Large intestine (tissue), 12 donors: ENCODE measurements at places on chromosomes 13 and 19. TPM values are rescaled to one million over a fixed set of nuclear protein-coding genes. Genes with fewer than 3 reads are reported as not detected.
A peak's percentile ranks its signal among the peaks of the same experiment; 100 is the strongest.

DNA sequence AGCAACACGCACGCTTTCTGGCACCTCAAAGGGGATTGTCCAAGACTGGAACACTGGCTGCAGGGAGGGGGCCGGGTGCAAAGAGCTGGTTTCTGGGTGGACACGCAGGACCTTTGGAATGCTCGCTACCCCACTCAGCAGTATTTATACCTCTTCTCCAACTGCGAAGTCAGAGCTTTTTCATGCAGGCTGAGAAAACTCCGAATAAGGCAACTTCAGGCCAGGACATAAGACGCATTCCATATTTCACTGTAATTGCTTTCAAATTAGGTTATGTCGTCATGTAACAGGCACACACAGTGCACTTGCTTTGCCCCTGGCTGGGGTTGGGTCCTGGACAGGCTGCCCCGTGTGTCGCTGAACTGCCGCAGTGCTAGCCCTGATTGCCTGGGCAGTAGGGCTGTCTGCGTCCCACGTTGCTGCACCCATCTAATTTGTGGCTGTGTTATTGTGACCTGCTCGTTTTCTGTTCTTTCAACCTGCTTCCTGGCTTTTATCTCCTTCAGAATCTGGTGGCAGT lies 44.5 kb downstream of the ACTN4 start:
- peak; percentile 90 for DNase-seq

DNA sequence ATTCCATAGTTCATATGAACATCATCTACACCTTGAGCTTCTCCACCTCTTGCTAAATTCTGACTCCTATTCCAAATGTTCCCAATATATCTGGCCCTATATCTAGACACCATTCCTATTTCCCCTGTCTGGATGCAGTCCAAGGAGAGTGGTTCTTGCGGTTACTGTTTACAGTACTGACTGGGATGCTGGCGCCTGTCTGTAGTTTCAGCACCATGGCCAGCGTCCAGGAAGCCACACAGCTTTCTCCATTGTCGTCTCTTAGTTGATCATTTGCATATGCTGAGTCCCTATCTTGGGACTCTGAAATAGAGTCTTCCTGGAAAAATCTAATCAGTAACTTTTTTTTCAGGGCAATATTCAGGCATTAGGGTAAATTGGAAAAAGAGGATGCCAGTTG lies 14.9 kb downstream of the LAIR2 start:
- no peak for DNase-seq

TJP3 gene
- 73.4 TPM for polyA plus RNA-seq

GRCh38 chr13:51804295-51805172 lies 571 bp upstream of the DHRS12 start:
- no peak for DNase-seq

- no peak for DNase-seq
Measured at GRCh38 chr13:96481482-96481881, 391.6 kb downstream of the HS6ST3 start.

DNA sequence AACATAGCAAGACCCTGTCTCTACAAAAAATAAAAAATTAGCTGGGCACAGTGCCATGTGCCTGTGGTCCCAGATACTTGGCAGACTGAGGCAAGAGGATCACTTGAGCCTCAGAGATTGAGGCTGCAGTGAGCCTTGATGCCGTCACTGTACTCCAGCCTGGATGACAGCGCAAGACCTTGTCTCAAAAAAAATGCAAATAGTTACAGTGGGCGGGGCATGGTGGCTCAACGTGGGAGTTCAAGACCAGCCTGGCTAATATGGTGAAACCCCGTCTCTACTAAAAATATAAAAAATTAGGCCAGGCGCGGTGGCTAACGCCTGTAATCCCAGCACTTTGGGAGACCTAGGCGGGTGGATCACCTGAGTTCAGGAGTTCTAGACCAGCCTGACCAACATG lies 8.5 kb downstream of the PGLS start:
- DNase-seq, result no peak

GRCh38 chr19:32652894-32653598 lies 21.9 kb downstream of the ANKRD27 start:
- peak; percentile 71 for DNase-seq

DNA sequence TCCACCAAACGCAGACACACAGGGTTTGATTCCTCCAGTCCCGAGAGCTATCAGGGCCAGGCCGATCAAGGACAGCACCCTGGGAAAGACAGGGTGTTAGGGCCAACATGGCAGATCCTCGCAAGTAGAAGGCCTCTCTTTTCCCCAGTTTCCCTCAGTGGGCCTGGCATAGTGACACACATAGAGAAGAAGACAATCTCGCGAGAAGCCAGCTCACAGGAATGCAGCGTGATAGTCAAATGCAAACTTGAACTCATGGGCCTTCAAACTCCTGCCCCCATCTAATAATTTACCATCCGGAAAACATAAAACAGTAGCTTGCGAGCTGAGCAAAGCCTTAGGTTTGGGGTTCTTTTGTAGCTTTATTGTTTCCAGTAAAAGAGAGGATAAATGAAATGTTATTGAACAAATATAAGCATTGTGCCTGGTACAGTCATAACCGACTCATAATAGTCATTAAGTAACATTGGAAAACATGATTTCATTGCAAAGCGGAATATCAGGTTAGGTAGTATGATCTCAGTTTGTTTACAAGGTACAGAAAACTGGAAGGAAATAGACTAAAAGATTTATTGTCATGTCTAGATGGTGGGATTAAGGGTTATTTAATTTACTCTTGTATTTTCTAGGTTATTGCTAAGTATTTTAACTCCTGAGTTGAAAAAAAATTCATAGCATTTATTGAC lies 30.5 kb downstream of the SLC15A1 start:
- DNase-seq, result no peak

NLRP7 gene
- polyA plus RNA-seq, result not detected

DNA sequence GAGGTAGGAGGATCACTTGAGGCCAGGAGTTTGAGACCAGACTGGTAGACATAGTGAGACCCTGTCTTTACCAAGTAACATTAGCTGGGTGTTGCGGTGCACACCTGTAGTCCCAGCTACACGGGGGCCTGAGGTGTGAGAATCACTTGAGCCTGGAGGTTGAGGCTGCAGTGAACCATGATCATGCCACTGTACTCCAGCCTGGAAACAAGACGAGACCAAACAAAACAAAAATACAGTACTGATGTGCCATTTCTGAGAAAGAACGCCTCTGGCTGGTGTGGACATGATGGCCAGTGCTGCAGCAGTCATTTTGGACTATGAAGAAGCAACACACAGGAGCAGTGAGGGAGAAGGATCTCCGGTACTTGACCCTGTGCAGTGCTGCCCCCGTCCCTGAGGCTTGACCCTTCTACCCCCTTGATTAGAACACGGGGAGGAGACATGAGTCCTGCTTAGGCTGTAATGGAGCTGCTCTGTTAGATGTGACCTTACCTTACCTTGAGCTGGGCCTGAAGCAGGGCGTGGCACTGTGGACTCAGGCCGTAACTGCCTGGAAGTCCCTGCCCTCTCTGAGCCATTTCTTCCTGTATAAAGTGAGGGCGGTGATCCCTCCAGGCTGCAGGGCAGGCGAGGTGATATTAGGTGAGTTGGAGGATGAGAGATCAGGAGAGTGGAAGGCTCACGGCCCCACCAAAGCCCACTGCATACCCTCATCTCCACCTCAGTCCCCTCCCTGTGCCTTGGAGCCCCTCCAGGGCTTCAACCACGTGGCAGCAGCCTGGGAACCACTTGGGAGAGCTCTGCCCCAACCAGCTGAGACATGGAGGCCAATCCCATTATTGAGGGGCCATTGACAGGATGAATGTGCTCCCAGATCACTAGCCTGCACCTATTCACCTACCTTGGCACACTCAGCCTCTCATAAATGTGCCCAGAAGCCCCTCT lies 5.9 kb downstream of the RPL18A start:
- DNase-seq, result no peak

DNA sequence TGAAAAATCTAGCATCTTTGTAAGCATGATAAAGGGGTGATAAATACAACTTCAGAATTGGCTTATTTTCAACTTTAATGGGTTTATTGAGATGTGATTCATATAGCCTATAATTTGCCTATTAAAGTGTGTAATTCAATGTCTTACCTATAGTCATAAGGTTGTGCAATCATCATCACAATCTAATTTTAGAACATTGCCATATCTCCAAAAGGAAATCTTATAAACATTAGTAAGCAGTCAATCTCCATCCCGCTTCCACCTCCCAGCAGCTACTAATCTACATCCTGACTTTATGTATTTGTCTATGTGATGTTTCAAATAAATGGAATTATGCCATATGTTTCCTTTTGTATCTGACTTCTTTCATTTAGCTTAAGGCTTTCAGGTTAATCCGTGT lies 145.2 kb upstream of the KLHL1 start:
- no peak for DNase-seq

DNA sequence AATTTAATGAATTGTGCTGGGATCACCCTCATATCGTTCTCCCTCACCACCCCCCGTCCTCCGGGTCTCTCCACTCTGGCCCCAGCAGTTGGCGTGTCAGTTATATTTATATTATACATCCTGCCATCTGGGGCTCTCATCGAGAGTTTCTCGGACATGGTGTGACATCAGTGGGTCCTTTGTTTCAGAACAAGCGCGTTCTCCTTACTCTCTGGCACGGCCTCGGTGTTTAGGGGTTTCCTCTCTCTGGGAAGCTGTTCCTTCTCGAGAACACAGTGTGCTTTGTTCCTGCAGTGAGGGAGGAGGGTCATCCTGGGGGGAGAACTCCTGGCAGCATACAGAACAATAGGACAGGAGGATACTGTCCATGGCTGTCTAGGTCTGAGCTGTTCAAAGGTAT lies 9.8 kb upstream of the MCF2L start:
- no peak for DNase-seq

GNG7 gene
- 2.2 TPM for polyA plus RNA-seq

KLC3 gene
- polyA plus RNA-seq, result 0.04 TPM

ATG4D gene
- 30.0 TPM for polyA plus RNA-seq

DNA sequence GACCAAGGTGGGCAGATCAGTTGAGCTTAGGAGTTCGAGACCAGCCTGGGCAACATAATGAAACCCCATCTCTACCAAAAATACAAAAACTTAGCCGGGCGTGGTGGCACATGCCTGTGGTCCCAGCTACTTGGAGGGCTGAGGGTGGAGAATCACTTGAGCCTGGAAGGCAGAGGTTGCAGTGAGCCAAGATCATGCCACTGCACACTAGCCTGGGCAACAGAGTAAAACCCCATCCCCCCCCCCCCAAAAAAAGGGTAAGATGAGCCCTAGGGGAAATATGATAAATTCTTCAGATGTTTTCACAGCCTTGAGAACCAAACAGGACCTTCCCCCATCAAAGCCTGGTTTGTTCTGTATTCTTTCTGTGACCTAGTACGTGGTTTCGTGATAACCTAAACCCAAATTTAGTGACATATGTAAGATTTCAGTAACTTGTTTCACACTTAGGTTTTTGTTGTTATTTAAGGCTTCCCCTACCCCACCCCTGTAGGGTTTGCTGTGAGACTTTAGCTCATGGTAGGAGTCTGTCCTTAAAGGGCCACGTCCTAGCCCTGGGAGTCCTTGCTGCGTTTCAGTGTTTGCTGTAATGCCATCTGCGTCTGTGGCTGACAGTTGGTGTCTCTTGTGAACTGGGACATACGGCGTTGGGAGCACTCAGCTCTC lies 49.6 kb downstream of the MYO9B start:
- DNase-seq, result no peak

DNA sequence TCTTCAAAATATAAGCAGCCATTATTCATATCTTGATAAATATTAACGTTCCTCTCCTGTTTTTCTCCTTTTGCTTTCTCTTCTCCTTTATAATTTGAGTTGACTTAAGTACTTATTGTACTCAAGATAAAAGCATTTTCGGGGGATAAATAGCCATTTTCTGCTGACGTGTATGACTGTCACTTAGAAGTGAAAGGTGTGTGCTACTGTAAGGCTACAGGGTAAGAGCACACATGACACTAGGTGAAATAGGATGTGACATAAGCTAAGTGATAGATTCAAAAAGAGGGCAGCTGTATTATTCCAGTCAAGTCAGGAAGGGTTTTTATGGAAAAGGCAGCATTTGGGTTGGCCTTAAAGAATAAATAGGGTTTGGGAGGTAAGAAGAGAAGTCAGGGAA lies 128.5 kb downstream of the GPC6 start:
- DNase-seq, result no peak

MEIOSIN gene
- polyA plus RNA-seq, result not detected

GRCh38 chr19:19062454-19063182 lies 1.2 kb upstream of the SLC25A42 start:
- no peak for DNase-seq

PABPC3 gene
- 0.51 TPM for polyA plus RNA-seq

DNA sequence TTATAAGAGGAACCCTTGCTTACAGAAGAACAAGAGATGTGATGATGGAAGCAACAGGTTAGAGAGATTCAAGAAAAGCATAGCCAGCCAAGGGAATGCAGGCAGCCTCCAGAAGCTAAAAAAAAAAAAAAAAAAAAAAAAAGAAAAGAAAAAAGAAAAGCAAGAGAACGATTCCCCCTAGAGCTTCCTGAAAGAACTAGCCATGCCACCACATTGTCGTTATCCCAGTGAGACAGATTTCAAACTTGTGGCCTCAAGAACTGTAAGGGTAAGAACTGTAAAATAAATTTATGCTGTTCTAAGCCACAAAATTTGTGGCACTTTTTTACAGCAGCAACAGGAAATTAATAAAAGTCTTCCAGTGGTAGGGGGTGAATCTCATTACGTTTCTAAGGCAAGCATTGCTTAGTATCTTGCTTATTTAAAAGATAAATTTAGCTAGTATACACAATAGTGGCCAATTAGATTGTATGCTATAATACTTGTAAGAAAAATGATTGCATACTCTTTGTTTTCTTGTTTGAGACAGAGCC lies 21.8 kb downstream of the RFXAP start:
- no peak for DNase-seq

- DNase-seq, result no peak
Measured at GRCh38 chr19:13629687-13630357, 123.5 kb upstream of the CACNA1A start.

- peak; percentile 9 for DNase-seq
Measured at GRCh38 chr13:59893266-59893665, 270.5 kb downstream of the DIAPH3 start.

GRCh38 chr13:85738696-85739320 lies 60.4 kb downstream of the SLITRK6 start:
- no peak for DNase-seq

ZNF567 gene
- 8.6 TPM for polyA plus RNA-seq

DNA sequence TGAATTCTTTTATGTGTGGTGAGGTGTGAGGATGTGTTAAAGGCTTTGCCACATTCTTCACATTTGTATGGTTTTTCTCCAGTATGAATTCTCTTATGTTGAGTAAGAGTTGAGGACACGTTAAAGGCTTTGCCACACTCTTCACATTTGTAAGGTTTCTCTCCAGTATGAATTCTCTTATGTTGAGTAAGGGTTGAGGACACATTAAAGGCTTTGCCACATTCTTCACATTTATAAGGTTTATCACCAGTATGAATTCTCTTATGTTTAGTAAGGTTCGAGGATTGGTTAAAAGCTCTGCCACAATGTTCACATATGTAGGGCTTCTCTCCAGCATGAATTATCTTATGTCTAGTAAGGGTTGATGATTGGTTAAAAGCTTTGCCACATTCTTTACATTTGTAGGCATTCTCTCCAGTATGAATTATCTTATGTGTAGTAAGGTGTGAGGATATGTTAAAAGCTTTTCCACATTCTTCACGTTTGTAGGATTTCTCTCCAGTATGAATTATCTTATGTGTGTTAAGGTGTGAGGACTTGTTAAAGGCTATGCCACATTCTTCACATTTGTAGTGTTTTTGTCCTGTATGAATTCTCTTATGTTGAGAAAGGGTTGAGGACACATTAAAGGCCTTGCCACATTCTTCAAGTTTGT lies 27.1 kb downstream of the ZNF724 start:
- no peak for DNase-seq

ZNF227 gene
- 17.3 TPM for polyA plus RNA-seq
